ENCODE measurements at places on chromosomes 4 and X.
A peak's percentile ranks its signal among the peaks of the same experiment; 100 is the strongest.

GRCh38 chr4:1939664-1940509 is 68.7 kb downstream of the NSD2 start:
- DNase-seq = no peak

DNA sequence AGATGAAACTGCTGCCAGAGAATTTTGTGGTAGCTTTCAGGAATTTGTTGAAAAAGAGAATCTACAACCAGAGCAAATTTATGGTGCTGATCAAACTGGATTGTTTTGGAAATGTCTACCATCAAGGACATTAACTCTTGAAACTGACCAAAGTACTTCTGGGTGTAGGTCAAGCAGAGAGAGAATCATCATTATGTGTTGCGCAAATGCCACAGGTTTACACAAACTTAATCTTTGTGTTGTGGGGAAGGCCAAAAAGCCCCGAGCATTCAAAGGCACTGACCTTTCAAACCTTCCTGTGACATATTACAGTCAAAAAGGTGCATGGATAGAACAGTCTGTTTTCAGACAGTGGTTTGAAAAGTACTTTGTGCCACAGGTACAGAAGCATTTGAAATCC is 2.1 kb downstream of the TIGD2 start:
- no peak for DNase-seq

- peak; percentile 76 for DNase-seq
Observed at GRCh38 chr4:52659001-52659721, at the start of gene USP46. USP46 (minus strand) TSS chr4:52659301; CDS start chr4:52659150, 151 bp downstream.

DNA sequence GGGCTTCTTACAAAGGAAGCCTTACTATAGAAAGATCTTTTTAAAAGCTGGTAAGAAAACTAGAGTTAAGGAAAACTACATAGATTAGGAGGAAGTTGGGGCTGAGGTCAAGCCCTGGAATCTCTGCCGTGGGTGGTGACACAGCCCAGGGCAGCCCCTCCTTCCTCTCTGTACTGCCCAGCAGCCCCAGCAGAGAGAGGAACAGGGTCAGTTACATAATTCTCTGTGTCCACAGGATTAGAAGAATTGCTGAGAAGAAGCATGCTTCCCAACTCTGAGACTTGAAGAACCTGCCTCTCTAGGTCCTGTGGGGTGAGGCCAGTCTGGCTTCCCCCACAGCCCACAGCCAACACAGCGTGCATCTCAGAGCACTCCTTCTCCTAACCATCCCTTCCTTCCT is 9.2 kb upstream of the ABLIM2 start:
- DNase-seq = no peak

GRCh38 chrX:154123241-154124219 is 20.5 kb upstream of the OPN1LW start:
- DNase-seq = no peak
